ENCODE measurements at places on chromosomes 1 and 21.

GRCh38 chr1:113683384-113684152 lies 75.7 kb downstream of the PHTF1 start:
- no peak for DNase-seq

- no peak for DNase-seq
These were observed 153.5 kb downstream of the DPYD start for GRCh38 chr1:97767381-97767780.

DNA sequence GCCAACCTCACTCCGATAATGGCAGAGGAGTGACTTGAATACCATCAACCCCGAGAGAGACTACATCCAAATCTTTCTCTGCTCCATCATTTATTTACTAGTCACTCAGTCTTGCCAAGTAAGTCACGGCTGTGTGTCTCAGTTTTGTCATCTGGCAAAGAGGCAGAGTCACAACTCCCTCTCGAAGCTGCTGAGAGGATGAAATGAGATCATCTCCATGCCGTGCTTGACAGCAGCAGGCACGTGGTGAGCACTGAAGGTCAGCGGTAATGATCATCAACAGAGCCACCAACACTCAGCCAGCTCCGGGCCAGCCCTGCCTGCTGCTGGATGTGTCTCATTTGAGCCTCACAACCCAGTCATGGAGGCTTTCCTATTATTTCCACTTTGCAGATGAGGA lies 19.9 kb downstream of the ALDH4A1 start:
- no peak for DNase-seq

- DNase-seq = no peak
These were observed 280.1 kb downstream of the HHAT start for GRCh38 chr1:210608767-210609166.

GRCh38 chr1:210978316-210978973 lies 155.5 kb downstream of the KCNH1 start:
- no peak for DNase-seq

DNA sequence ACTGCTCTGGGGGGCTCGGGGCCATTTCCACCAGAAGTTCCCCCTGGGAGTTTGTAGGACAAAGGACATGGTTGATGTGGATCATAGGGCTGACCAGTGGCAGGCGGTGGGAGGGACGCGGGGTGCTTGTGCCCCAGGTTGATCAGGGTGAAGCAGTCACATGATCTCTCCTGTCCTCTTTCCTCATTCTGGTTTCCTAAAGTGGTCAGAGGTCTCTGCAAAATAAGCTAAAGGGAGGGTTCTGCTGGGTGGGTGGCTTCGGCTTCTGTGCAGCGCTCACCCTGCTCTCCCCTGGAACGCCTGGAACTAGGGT lies 9.2 kb downstream of the PDXK start:
- DNase-seq = peak; percentile 88

All from upper lobe of right lung (tissue), 1 donor.